D341Med (cell line): ENCODE measurements at places on chromosomes 7 and 10.

- DNase-seq, result no peak
Measured at GRCh38 chr10:100889546-100889945, 23.2 kb upstream of the SLF2 start.

DNA sequence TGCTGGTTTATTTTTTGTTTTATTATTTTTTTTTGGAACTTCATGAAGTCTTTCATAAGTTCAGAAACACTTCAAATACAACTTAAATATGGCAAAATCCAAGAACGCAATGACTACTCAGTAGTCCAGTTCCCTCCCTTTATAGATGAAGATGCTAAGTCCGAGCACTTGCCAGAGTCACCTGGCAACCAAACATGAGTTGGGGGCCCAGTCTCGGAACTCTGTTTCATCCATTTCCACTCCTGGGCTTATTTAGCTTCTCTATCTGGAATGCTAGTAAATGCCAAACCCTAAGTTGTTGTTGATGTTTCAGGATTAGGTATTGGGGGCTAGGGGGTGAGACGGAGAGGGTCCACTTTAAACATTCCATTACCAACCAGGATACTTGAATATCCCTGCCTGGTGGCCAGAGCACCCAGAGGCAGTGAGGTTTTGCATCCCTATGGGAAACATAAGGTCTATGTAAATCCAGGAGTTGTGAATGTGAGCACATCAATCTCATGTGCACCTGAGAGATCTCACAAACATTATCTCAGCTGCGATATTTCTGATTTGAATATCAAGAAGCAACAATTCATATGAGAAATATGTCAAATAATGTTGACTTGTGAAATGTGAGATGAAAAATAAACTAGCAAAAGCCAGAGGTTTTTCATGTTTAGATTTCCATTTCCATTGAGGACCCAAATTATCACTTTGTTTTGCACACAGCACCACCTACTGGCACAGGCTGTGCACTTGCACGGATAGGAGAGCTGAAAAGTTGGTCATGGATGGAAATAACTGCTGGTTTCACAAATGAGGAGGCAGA, 129.3 kb downstream of the PKD1L1 start:
- DNase-seq, result peak; percentile 63

GRCh38 chr10:91887272-91888076, 21.8 kb downstream of the FGFBP3 start:
- no peak for DNase-seq

GRCh38 chr10:47331491-47331890, 9.2 kb downstream of the GDF2 start:
- no peak for DNase-seq

DNA sequence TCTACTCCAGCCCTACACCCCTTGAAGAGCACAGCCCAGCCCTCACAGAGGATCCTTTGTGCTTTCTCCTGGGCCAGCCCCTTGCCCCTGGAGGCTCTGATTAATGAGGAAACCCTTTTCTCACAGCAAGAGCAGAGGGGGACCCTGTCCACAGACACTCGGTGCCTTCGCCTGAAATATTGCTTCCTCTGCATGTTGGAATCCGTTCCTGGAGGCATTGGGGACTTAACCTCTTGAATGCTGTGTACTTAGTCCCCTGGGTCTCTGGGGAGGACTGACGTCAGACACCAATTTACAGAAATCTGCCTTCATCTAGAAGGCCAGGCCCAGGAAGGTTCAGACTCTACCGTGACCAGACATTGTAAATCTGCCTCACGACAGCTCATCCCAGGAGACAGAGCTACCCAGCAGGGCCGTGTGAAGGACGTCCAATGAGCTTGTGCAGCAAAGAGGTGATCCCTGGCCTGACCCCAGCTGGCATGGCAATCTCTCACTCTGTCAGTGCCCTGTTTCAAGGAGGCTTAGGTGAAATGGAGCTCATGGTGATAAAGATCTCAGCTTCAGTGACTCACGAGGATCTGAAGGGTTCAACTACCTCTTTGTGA, 8.1 kb upstream of the TMEM72 start:
- no peak for DNase-seq

DNA sequence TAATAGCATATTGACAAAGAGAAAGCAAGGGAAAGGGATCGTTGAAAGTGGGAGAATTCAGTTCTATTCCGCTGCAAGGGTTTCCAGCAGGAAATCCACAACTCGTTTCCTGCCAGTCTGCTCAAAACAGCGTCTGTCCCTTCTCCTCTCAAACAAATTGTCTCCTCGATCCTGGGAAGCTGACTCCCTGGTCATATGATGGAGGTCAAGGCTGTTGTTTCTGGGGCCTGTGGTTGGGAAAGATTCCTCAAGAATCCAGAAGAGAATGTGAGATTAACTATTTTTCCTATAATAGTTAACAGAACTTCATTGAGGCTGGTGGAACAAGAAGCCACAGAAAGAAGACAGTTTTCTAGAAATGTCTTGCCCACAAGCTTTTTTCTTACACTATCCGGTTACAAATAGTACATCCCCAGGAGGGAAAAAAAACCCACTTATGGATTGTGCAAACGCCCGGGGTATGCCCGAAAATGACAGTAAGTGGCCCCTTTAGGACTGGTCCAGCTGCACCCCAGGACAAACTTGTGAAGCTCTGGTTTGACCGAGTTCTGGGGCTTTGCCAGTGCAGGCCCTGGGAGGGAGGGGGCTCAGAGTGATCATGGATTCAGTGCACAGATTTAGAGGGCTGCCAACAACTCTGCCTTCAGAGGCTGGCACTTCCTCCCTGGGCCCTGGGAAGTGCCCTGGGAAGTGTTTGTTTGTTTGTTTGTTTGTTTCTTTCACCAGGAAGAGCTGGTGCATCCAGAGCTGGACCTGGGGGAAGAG, 49.4 kb upstream of the CTBP2 start:
- DNase-seq, result no peak

GRCh38 chr10:21926949-21927348, 76.6 kb downstream of the DNAJC1 start:
- no peak for DNase-seq

DNA sequence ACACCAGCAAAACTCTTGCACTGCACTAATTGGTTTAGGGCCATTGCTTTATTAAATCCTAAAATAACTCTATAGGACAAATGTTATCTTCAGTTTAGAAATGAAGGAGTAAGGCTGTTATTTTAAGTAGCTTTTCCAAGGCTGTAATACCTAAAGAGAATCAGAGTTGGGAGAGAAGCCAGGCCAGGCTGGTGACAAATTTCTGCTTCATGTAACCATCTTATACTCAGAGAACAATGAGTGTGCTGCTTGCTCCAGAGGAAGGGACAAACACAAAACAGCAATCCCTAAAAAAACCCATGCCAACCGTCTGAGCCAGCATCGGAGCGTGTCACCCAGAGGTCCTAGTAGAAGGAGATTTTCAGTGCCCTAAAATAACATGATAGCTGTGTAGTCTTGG, 49.7 kb upstream of the TARP start:
- DNase-seq, result no peak

DNA sequence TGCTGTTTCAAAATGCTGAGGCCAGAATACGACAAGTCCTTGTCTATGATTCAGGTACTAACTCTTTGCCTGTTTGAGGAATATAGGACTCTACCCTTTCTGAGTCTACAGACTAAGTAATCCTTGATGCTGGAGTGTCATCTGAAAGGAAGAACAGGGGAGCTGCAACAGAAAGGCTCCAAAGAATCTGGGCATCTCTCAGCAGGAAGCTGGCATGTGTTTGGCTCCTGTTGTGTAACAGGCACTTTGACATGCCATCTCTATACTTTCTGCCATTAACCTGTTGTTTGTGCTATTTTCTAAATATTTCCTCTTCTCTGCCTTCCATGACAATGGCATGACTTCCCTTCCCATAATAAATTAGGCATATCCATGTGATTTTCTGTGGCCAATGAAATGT, 409.5 kb downstream of the ADRA2A start:
- no peak for DNase-seq

GRCh38 chr7:24052572-24053260, 231.3 kb upstream of the NPY start:
- no peak for DNase-seq

DNA sequence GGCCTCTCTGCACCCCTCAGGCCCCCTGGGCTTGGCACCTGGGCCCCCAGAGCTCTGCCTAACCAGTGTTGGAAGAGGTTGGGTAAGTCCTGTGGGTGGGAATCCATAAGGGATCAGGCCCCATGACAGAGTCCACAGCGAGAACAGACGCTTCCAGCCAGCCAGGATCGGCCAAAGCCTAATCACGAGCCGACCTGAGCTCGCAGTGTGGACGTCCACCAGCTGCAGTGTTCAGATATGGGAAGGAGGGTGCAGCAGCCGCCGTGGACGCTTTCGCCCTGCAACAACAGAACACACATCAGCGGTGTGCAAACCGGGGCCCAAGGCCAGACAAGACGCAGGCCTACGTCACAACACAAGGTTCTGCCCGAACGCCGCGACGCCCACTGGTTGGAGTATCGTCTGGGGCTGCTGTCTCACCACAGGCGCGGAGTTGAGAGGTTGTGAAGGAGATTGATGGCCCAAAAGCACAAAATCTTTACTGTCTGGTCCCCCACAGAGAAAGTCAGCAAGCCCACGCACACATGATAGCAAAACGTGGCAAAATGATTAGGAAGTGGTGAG, 102.1 kb downstream of the FOXL3 start:
- DNase-seq, result peak; percentile 24

GRCh38 chr10:100014071-100014762, 4.5 kb upstream of the DNMBP start:
- DNase-seq, result no peak

GRCh38 chr7:22488643-22489462, 11.1 kb downstream of the STEAP1B start:
- DNase-seq, result peak; percentile 77

- no peak for DNase-seq
Measured at GRCh38 chr7:131194070-131194865, 133.4 kb upstream of the MKLN1 start.

GRCh38 chr10:81348003-81348402, 527.0 kb upstream of the NRG3 start:
- DNase-seq, result no peak
